HFFc6 (cell line): ENCODE measurements at places on chromosomes 2 and 18.
A peak's percentile ranks its signal among the peaks of the same experiment; 100 is the strongest.

- peak; percentile 53 for DNase-seq
Observed at GRCh38 chr18:24014062-24014985, at the start of gene TTC39C. Gene TTC39C, plus strand, starts transcription at chr18:24014754. Its CDS starts 118 bp downstream, at chr18:24014872.

DNA sequence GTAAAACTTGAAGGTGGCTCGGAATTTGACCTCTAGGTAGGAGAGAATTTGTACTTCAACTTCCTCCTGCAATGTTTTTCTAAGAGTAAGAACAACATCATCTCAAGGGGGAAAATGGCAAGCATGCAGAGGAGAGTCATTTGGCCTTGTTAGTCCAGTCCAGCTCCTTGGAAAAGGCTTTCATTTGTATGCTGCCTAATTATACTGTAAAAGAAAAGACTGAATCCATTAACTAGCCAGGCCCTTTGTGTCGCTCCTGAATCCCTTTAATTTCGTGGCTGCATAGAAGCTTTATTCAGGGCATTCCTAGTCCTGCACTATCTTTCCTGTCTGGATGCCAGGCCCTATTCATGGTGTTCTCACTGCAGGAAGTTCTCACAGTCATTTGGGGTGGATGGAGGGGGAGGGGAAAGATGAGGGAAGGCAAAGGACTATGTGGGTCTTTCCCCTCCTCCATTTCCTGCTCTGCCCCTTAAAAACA, 36.0 kb downstream of the PHLPP1 start:
- DNase-seq = no peak

DNA sequence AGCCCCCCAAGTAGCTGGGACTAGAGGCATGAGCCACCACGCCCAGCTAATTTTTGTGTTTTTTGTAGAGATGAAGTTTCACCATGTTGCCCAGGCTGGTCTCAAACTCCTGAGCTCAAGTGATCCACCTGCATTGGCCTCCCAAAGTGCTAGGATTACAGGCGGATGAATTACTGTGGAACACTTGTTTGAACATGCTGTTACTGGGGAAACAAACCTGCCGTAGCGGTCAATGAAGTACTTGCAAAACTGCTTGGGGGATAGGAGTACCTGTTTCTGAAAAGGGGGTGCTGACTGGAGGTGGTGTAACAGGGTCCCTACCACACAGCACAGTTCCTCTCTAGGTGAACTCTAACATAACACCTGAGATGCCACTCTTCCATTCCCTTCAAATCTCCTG, 5.9 kb upstream of the IMPACT start:
- no peak for DNase-seq

GRCh38 chr2:96541398-96542152, 5.0 kb downstream of the ARID5A start:
- peak; percentile 57 for DNase-seq

DNA sequence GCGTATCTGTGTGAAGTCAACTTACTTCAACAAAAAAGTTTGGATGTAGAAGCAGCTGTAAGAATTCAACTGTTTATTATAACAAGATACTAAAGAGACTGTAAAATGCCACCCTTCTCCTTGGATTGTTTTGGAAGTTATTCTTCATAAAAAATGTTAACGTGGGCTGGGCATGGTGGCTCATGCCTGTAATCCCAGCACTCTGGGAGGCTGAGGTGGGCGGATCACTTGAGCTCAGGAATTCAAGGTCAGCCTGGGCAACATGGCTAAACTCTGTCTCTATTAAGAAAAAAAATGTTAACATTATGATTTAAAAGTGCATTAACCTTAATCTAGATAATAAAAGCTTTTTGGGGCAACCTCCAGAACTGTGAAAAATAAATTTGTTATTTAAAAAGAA, 7.7 kb downstream of the CIAO1 start:
- no peak for DNase-seq

DNA sequence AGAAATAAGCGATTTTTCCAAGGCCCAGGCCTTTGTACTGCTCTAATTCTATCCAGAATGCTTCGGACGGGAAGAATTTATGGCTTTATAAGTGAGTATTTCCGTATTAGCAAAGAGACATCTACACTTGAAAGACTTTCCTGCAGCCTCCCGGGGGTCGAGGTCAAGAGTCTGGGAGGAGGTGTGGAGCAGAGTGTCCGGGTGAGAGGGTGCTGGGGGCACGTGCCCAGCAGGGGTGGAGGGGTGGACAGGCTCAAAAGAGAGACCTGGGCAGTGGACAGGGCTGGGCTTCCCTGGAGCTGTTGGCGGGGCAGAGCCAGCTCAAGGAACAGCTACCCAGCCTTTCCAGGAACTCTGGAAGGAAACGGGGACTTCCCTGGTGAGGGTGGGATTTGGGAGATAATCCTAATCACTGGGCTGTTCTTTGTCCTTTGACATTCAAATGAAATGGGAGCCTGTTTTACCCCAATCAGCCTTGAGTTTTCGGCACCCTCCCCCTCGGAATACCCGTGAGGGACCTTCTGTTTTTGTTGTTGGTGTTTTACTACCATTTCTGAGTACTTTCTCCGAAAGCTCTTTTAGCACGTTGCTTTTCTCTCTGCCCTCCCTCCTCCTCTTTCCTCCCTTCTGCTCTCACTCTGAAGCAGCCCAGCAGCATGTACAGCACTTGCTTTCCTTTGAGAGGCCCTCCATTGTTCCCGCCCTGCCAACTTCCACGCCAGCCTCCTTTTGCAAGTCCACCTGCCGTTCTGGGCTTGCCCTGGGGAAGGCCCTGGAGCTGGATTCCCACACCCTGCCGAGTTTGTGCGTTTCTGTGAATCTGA, 164.7 kb downstream of the AGAP1 start:
- DNase-seq = no peak

GRCh38 chr2:113150258-113150601, 22.8 kb downstream of the IL1RN start:
- DNase-seq = no peak

DNA sequence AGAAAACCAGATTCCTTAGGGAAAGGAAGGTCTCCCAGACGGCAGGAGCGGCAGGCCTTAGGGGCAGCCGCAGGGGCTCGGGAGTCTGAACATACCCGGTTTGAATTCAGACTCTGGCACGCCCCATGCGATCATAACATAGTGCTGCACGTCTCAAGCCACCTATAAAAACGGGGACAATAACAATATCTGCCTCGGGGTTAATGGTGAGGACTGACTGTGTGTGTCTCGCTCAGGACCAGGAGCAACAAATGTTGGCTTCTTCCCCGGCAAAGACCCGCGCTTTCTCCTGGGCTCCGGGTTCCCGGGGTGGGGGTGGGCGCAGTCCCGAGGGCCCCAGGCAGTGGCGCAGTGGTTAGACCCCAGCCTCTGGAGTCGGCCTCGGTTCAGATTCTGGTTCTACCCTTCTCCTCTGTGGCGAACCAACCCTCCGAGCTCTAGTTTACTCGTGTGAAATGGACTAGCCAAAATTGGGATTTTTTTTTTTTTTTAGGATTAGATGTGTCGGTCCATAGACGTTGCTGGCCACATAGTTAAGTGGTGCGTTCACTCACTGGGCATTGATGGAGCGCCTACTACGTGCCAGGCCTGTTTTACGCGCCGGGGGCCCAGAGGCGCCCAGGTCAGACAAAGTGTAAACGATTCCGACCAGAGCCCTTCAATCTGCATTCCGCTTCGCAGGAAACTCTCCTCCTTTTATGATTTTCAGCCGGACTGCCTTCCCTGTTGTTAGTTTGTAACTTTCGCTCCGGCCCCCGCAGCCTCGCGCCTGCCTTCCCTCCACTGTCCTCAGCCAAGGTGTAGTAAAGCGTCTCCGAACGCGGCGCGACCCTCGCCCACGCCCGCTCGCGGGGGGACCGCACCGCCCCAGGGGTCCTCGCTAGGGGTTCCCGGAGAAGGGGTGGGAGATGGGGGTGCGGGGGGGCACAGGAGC, 820 bp upstream of the SH3BP4 start:
- no peak for DNase-seq

DNA sequence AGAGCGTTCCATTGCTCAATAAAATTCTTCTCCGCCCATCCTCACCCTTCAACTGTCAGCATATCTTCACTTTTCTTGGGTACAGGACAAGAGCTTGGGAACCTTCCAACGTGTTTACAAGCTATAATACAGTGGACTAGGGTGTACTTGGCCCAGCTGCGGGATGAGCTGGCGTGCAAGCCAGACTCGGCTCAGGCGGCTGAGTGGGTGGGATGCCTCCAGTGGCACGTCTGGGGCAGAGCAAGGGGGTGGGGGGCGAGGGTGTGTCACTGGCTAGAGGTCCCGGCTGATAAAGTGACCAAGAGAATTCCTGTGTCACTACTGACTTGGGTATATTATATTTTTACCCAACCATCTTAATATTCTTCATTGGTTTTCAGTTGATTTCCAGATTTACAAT, 179.7 kb downstream of the EVA1A start:
- no peak for DNase-seq

DNA sequence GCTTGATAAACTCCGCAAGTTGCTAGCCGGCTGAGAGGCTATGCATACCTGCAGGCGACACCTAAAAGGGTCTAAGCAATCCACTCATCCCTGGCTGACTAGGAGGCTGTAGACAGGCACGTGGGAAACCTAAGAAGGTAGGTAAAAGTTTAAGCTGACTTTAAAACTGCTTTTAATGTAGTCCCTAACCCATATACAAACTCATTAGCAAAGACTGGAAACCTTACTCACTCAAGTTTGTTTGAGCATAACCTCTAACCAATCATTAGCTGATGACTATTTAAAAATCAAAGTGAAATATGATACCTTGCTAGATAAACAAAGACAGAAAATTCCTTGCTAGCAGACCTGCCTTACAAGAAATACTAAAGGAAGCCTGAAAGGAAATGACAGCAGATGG, 106.4 kb downstream of the EXOC6B start:
- no peak for DNase-seq

DNA sequence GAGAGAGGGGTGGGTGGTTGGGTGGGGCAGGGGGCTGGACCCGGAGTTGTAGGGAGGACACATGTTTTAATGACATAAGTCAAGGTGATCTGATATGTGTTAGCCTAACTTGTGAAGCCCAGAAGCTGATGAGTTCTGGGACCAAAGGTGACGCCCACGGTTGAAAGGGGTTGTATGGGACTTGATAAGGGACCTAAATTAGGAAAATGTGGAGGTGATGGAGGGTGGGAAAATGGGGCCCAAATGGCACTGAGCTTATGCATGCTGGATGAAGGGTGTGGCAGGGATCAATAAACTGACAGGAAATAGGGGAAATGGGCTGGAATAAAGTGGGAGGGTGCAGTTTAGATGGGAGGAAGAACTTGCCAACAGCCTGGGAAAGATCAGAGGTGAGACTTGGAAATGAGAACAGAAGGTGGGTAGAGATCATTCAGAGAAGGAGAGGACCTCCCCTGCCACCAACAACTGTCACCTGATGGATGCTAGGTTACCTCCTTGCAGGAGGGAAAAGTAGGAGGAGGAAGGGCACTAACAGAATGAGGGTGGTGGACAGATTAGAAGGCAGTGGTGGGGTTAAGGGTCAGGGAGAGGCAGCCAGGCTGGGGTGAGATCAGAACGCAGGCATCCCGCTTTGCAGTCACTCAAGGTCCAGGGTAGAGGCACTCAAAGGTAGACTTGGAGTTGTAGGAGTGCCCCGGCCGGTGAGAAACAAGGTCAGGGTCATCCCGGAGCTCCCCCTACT, 15.3 kb downstream of the WNT10A start:
- no peak for DNase-seq

DNA sequence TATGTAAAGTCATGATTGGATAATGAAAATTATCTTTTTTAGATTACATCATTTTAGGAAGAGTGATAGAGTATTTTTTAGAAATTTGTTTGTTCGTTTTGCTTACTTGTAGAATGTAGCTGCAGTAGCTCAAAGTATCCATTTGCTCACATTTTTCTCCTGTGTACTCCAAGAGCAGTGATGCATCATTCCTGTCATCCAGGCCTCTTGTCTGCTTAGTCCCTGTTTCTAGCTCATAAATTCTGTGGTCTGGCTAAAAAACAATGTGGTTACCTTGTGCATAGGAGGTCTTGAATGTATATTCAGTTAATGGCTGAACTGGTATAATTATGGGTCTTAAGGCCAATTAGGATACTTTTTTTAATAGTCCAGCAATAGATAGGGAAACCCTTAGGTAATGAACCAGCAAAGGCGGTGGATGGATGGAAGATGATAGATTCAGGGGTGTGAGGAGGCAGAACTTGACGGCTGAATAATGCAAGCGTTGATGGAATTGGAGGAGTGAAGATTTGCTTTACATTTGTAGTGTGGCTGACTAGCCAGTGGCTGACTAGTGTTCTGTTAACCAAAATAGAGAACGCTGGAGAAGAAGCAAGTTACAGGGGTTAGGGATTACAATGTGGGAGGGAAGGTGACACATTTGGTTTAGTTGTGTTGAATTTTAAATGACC, 145.0 kb downstream of the ZNF407 start:
- DNase-seq = peak; percentile 72

GRCh38 chr2:127275789-127276188, 18.2 kb downstream of the ERCC3 start:
- no peak for DNase-seq

DNA sequence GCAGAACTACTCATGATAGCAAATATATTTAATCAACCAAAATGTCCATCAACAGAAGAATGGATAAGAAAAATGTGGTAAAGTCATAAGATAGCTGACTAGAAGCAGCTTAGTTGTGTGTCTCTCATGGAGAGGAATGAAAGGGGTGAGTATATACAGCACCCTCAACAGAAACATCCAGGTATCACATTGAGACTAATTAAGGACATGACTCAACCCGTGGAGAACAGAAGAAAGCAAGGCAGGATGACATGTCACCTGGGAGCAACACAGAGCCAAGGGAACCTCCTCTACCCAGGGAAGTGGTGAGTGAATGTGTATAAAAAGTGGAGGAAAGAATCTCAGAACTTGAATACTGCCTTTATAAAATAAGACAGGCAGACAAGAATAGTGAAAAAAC, 1695.0 kb upstream of the CELF4 start:
- no peak for DNase-seq

DNA sequence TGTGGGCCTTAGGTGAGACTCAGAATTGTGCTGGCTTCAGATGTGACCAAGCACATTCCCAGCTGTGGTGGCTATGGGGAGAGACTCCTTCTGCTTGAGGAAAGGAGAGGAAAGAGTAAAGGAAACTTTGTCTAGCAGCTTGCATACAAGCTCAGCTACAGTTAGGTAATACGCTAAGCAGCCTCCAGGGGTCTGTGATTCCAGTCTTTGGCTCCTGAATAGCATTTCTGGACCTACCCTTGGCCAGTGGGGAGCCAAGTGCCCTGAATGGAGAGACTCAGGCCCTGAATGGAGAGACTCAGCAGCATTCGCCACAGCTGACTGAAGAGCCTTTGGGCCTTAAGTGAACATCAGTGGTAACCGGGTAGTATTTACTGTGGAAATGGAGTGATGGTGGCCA, 227.4 kb upstream of the CDH7 start:
- DNase-seq = no peak

- no peak for DNase-seq
Observed at GRCh38 chr2:239096676-239097427, 249.0 kb downstream of the TWIST2 start.

DNA sequence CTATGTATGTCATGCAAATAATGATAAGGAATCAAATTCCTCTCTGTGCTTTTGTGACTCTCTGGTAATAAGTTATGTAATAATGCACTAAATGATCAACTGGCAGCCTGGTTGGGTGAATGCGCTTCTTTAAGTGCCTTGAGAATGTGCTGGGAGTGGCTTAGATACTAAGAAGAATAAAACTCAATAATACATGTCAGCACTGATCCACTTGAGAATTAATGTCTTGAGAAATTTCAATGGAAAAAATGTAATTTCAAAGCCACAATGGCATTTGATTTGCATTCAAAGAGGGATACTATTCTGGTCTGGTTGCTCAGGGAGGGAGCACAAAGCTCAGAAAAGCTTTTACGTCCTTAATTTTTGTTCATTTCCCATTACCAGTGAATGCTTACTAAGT, 137.7 kb upstream of the MMADHC start:
- DNase-seq = no peak

- DNase-seq = no peak
Observed at GRCh38 chr2:110744429-110744828, 12.1 kb downstream of the ACOXL start.
